NCI-H187 (cell line): ENCODE measurements at places on chromosomes 6 and 20.

DNA sequence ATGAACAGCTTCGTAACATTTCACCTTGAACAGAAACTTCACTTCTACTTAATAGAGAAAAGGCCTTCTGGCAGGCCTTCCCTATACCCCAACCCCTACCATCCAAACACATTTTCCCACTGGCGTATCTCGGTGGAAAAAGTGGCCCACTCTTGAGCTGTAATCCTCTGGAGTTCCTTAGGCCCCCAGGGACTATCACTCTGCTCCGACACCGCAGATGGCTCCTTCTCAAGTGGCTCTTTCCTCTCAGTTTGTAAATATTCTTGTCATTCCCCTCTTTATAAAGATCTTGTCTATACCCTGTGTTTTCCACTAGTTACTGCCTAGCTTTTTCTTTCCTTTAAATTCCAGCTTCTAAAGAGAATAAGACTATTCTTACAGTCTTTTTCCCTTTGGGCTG, 108.7 kb downstream of the MYB start:
- DNase-seq: peak; percentile 73

- no peak for DNase-seq
These were observed 182.6 kb downstream of the CDKAL1 start for GRCh38 chr6:20716865-20717264.

GRCh38 chr6:18493382-18493891, 106.3 kb downstream of the RNF144B start:
- DNase-seq: no peak

- no peak for DNase-seq
These were observed 255.9 kb upstream of the DEFB112 start for GRCh38 chr6:50305660-50306059.

DNA sequence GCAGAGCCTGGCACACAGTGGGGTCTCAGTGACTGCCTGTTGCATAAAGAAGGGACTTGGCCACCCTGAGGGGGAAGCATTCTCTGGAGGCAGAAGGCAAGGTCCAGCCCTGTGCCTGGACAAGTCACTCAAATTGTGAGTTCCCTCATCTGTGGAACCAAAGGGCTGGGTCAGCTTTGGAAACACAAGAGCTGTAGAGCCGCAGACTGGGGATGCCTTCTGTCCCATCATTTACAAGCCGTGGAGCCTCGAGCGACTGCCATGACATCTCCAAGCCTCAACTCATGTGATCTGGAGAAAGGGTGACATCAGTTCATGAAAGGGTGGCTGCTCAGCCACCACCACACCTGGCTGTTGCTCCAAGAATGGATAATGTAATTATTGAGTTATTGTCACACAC, 20.4 kb upstream of the SIRPD start:
- no peak for DNase-seq

- DNase-seq: no peak
These were observed 139.8 kb downstream of the LY86 start for GRCh38 chr6:6728169-6728941.

GRCh38 chr6:96659084-96659845, 96.3 kb downstream of the FHL5 start:
- DNase-seq: peak; percentile 26

DNA sequence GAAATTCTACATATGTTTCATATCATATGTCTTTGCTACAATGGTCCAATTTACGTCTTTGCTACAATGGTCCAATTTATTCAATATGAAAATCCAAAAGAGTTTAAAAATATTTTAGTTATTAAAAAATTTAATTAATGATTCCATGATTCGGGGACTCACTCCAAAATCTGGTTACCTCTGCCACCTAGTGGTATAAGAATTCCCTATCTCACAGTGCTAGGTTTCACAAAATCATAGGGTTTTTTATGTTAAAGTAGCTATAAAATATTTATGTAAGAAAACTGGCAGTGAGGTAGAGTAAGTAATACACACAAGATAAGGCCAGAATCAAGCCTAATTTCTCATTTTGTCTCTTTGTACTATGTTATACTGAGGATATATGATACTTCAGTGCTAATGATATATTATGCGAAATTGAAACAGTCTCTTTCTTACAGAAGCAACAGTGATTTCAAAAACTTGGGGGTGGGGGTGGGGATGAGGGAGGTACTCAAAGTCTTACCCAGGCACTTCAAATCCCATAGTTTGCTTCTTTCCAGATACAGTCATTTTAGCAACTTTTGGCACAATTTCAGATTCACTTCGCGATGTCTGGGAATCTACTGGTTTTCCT, 52.3 kb downstream of the HBS1L start:
- DNase-seq: no peak

DNA sequence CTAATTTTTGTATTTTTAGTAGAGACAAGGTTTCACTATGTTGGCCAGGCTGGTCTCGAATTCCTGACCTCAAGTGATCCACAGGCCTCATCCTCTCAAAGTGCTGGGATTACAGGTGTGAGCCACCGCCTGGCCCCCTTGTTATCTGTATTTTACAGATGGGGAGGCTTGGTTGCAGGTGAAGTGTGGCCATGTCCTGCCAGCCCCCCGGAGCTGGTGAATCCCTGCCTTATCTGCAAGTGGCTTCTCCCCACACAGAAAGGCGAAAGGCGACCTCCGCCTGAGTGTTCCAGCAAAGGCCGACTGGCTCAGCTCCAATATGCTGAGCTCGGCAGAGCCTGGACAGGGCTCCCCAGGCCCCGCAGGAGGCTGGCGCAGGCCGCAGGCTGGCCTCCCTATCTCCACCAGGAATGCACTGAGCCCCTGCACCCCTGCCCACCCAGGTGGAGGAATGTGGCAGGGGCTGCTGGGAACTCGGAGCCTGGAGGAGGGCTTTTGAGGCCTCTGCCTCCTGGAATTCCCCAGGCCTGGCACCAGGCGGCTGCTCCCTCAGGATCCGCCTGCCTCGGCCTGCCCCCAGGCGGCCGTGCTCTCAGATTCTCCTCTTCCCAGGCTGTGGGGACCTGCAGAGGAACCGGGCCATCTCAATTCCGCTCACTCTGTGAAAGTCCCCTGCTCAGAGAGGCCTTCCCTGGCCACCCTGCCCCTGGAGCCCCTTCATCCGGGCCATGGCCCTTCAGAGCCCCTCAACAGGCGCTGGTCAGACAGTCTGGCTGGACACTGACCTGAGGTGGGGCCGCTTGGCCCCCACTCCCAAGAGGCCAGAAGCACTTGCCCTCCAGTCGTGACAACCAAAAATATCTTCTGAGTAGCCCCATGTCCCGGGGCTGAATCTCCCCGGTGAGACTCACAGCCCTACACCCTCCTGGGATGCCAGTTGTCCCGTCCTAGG, 9.3 kb upstream of the LAMA5 start:
- DNase-seq: no peak

GRCh38 chr6:18101873-18102272, 20.6 kb downstream of the NHLRC1 start:
- DNase-seq: no peak

GRCh38 chr6:7052443-7053011, 55.2 kb upstream of the RREB1 start:
- no peak for DNase-seq

DNA sequence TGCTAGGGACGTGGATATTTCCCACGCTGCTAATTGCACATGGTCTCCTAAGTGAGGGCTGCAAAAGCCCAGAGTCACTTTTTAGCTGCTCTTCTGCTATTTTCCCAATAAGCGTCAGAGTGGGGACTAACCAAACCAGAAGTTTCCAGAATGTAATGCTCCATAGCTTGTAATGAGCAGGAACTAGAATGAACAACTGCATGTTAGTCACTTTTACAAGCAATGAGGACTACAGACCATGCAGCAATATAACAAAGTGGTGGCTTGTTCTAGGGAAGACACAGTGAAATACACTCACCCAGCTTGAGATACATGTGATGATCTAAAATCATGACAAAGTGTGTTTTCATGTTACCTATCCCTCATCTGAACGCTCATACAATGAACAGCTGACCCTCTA, 314.1 kb upstream of the SGK1 start:
- no peak for DNase-seq

GRCh38 chr6:27791182-27791943, 120.8 kb downstream of the OR2B2 start:
- DNase-seq: no peak

DNA sequence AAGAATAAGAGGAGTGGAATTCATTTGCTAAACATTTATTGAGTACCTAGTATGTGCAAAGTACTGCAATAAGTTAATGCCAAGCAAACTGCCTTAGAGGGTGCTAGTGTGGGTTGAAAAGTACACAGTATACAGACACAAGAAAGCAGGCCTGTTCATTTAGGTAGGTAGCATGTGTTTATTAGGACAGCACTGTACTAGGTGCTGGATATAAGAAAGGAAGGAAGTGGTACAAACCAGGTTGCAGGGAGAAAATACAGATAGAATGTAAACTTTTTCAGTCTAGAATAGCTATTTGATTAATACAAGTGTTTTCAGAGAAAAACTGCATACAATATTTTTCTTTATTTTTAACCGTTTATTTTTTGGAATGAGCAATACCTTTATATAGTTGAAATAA, 68.1 kb downstream of the PHF20 start:
- DNase-seq: no peak
